Foreskin keratinocyte (primary cell): ENCODE measurements at places on chromosomes 3 and 15. TPM values are rescaled to one million over a fixed set of nuclear protein-coding genes. Genes with fewer than 3 reads are reported as not detected.

Gene TM4SF4
- total RNA-seq: not detected in 2 replicates

Gene OR5K2
- total RNA-seq: not detected in 2 replicates

Gene SSR3
- total RNA-seq: 572 and 684 TPM in 2 replicates

Gene RAB6B
- total RNA-seq: 0.41 and 0.42 TPM in 2 replicates

Gene ACVR2B
- 2.3 and 2.5 TPM in 2 replicates for total RNA-seq

Gene MYO5A
- total RNA-seq: 42.9 and 51.4 TPM in 2 replicates

Gene SPINK8
- total RNA-seq: not detected in 2 replicates

Gene DLEC1
- total RNA-seq: not detected in 2 replicates

Gene TRPM1
- not detected in 2 replicates for total RNA-seq

Gene GPR149
- not detected in 2 replicates for total RNA-seq

Gene SUSD5
- total RNA-seq: 0.07 and 0.14 TPM in 2 replicates

Gene CSPG4
- total RNA-seq: 6.0 and 13.3 TPM in 2 replicates

Gene DISP2
- 0.65 and 1.5 TPM in 2 replicates for total RNA-seq

Gene C3orf22
- not detected in 2 replicates for total RNA-seq

Gene OXTR
- total RNA-seq: 0.63 and 0.95 TPM in 2 replicates
